GM12864 (cell line): ENCODE measurements at places on chromosomes 6 and 20.

DNA sequence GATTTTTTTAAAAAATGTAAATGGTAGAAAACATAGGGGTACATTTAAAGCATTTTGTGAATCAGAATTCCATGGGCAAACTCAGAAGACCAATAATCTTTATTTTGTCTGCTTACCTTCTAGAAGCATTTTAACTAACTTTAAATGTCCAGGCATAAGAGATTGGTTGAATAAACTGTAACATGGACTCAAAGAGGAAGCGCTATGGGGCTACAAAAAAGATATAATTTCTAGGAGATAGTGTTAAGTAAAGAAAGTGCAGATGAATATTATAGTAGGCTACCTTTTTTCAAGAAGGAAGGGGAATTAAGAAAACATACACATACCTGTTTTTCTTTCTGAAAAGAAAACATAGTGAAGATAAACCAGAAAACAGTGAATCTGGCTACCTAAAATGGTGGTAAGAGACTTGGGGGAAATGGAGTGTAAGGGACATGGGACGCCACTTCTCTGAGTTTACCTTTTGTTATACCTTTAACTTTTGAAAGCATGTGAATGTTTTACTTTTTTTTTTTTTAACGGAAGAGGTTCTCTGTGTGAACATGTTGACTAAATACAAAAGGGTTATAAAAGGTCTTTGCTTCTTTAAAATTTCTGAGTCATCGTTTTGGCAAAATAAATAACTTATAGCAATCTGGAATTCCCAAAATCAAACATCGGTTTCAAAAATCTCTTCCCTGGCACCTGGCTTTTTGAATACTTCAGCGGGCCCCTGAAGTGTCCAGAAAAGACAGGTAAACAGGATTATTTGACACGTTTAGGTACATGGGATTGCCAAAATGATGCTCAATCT, 133.4 kb downstream of the OR2B2 start:
- no peak for DNase-seq

DNA sequence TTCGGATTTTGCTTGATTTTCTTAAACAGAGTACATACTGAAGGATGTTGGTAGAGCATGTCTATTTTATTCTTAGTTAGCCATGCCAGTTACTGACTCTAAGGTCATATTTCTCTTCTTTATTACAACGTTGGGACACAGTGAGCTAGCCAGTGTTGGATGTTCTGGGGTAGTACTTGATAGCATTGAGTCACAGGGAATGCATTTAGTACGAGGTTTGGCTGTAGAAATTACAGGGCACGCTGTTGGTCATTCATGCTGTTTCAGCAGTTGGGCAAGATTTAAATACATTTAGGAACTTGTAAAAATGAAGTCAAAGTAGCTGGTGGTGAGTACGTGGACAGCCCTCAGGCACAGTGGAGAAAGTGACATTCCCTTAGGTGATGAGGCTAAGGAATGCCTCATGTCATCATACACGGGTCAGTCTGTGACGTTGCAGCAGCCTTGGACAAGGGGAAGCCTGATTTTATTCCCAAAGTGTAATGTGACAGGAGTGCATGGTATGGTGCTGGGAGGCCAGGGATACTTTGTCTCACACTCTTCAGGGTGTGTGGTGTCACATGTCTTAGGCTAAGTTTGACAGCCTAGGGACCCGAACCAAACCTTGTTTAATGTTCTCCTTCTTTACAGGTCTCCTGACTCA, 57.7 kb upstream of the SLC22A1 start:
- no peak for DNase-seq

GRCh38 chr6:133549371-133549801, 308.2 kb downstream of the EYA4 start:
- DNase-seq = no peak

GRCh38 chr20:33299111-33299603, 16.1 kb downstream of the BPIFB1 start:
- DNase-seq = no peak

DNA sequence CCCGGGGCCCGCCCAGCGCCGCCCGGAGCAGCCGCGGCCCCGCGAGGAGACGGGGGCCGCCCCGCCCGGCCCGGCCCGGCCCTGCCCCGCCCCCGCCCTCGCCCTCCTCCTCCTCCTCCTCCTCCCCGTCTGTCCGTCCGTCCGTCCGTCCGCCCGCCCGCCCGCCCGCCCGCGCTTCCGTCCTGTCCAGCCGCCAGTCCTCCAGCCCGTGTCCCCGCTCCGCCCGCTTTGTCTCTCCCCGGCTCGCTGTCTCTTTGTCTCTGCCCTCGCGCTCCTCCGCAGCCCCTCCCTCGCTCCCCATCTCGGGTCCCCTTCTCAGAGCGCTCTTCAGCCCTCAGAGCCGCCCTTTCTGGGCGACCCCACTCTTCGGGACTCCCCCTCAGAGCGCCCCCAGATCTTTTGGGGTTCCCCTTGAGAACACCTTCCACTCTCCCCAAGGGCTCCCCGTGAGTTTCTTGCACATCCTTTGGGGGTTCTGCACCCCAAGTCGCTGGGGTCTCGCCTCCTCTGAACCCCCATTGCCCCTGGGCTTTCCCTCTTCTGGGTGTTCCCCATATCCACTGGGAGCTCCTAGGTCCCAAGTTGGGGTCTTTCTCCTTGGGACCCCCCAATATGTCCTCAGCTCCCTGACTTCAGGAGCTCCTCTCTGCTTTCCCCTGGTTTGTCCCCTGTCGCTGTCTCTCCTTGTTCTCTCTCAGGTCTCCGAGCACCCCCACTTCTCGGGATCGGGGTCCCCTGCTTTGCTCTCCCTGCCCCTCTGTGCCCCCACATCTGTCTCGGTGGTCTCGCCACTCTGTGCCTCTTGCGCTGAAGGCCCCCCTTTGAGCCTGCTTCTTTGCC, 79.5 kb upstream of the MYL9 start:
- no peak for DNase-seq

DNA sequence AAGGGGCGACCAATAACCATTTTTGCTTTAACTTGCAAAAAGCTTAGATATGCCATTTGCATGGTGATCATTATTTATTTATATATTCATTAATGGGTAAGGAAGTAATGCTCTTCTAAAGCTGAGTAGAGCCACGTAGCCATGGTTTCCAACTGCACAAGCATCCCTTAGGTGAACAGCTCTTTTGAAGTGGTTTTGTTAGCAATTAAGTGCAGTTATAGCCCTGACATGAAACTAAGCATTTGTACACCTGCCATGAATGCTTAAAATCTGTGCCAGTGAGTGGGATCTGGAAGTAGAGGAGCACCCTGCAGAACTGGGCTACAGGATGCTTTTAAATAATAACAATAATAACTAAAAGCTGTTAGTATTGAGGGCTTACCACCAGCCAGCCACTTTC, 19.1 kb downstream of the TRAF3IP2 start:
- DNase-seq = no peak

- DNase-seq = no peak
Measured at GRCh38 chr6:42532038-42532669, 31.7 kb upstream of the UBR2 start.

GRCh38 chr20:58565461-58566175, 50.4 kb upstream of the APCDD1L start:
- no peak for DNase-seq

- DNase-seq = no peak
Measured at GRCh38 chr20:22696759-22697158, 112.4 kb upstream of the FOXA2 start.

DNA sequence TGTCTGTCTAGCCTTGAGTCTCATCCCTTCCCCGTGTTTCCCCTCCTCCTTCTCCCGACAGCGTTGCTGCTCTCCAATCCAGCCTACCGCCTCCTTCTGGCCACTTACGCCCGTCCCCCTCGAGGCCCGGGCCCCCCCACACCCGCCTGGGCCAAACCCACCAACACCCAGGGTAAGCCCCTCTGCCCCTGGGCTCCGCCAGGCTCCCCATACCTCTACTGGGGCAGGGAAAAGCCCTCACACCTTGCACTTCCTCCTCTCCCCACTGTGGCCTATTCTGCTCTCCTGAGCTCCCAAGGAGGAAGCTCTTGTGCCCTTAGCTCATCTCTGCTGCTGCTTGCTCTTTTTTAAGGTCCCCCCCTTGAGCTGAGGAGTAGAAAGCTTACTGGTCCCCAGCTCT, 11.0 kb downstream of the DDR1 start:
- DNase-seq = no peak

DNA sequence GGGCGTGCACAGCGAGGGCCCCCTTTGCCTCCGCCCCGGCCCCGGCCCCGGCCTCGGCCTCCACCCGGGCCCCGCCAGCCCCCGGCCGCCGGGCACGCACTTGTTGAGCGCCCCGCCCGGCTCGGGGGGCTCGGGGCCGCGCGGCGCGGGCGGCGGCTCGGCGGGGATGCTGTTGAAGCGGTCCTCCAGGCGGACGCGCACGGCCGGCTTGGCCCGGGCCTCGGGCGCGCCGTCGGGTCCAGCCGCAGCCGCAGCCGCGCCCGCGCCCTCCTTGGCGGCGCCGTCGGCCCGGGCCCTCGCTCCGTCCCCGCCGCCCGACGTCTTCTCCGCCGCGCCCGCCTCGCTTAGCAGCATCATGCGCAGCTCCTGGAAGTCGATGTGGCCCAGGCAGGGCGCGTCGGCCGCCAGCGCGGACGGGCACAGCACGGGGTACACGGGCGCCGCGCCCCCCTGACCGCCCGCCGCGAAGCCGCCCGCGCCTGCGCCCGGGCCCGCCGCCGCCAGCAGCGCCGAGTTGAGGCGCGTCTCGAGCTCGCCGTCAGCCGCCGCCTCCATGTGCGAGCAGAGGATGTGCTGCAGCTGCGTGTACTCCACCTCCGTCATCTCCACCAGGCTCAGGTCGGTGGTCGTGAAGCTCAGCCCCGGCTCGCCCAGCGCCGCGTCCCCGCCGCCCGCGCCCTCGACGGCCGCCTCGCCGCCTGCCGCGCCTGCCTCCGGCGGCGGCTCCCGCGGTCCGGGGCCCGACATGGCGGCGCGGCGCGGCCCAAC, 514 bp downstream of the TCFL5 start:
- DNase-seq = no peak

DNA sequence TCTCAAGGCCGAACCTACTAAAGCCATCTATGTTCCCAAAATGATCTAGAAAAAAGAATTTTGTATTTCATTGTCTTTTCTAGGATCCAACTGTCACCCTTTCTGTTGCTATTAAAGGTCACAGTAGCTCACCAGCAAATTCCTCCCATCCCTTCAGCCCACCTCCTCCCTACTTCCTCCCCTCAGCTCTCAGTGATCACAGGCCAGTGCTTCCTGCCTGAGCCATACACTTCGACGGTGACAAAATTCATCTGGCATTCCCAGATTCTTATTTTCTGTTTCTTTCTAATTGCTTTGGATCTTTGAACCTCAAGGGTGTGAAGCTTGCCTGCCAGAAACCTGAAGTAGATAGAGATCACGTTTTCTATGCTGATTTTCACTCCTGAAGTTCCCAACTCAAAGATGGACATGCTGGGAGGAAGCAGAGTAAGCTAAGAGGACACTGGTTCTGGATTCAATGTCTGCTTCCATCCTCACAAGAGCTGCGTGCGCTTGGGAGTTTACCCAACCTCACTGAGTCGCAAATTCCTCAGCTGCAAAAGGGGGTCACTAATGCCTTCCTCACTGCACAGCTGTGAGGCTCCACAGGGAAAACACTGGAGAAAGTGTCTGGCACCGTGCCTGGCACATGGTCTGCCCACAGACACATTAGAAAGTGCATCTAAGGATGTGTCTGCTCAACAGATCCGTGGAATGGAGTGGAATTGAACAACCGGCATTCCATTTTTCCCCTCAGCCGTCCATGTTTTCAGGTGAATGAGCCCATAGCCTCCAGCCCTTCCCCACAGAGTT, 34.5 kb downstream of the MDGA1 start:
- no peak for DNase-seq

GRCh38 chr20:12835999-12836398, 172.8 kb upstream of the SPTLC3 start:
- no peak for DNase-seq

DNA sequence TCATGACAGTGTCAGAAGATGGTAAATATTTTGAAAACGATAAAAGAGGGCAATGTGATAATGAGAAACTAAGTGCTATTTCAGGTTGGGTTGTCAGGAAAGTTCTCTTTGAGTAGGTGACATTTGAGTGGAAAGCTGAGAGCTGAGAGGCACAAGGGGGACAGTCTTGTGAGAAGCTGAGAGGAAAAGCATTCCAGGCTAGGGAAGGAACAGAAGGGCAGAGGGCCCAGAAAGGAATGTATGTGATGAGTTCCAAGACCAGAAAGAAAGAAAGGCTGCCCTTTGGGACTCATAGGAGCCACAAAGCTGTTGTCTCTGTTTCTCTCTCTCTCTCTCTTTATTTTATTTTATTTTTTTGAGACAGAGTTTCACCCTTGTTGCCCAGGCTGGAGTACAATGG, 7.6 kb upstream of the RNF182 start:
- no peak for DNase-seq

- DNase-seq = no peak
Measured at GRCh38 chr20:56519551-56519950, 5.0 kb upstream of the FAM209A start.

GRCh38 chr6:132289756-132290155, 111.5 kb downstream of the MOXD1 start:
- no peak for DNase-seq

GRCh38 chr6:79631693-79632172, 604 bp downstream of the SH3BGRL2 start:
- DNase-seq = no peak

- DNase-seq = no peak
Measured at GRCh38 chr6:36759148-36759759, 61.6 kb downstream of the RAB44 start.

- DNase-seq = no peak
Measured at GRCh38 chr6:44216677-44217331, at the start of gene MYMX. Gene MYMX, plus strand, starts transcription at chr6:44216926. Its CDS starts 546 bp downstream, at chr6:44217472.

- no peak for DNase-seq
Measured at GRCh38 chr6:158095031-158095430, 73.0 kb downstream of the SERAC1 start.

GRCh38 chr6:98686008-98686601, 148.3 kb upstream of the POU3F2 start:
- DNase-seq = no peak

DNA sequence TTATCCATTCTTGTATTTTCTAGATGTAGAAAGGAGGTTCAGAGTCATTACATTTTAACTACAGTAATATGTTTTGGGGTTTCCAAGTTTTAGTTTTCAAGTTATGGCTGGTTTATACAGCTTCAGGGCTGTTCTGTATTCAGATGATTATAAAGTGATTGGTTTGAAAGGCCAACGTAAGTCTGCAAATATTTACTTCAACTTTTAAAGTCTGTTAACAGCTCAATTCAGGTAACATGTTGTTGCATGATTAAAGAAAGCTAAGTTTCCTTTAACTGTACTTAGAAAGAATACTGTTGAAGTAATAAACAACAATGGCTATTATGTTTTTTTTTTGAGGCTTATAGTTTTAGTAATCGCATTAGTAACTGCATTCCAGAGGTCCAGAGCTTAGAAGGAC, 22.8 kb upstream of the GCLC start:
- no peak for DNase-seq
